ENCODE measurements at places on chromosomes 5 and 9. TPM values are rescaled to one million over a fixed set of nuclear protein-coding genes. Genes with fewer than 3 reads are reported as not detected.

GRCh38 chr5:125043781-125044391, 297.4 kb upstream of the ZNF608 start:
- peak; percentile 87 for DNase-seq

- DNase-seq, result no peak
These were observed 59.9 kb downstream of the CAVIN4 start for GRCh38 chr9:100637787-100638186.

Gene STKLD1
- 0.62 TPM for total RNA-seq

GRCh38 chr9:129419382-129419899, 201.5 kb downstream of the C9orf50 start:
- no peak for DNase-seq

DNA sequence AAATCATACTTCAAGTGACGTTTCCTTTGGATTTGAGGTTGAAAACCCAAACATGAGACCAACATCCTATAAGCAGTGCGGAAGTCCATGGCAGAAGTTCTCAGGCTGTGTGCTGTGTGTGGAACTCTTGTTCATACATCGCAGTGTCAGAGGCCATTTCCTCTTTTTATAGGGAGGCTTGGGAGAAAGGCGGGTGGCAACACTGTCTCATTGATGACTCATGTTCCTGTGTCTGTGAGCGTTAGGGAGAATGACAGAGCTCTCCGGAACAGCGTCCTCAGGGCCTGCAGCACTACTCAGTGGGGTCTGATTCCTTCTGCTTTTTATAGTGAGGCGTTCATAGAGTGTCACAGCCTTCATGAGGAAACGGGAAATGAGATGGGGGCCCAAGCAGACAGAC, 98.8 kb upstream of the BASP1 start:
- peak; percentile 89 for DNase-seq

Gene ABO
- total RNA-seq, result 2.0 TPM

Gene SHISAL2B
- not detected for total RNA-seq

DNA sequence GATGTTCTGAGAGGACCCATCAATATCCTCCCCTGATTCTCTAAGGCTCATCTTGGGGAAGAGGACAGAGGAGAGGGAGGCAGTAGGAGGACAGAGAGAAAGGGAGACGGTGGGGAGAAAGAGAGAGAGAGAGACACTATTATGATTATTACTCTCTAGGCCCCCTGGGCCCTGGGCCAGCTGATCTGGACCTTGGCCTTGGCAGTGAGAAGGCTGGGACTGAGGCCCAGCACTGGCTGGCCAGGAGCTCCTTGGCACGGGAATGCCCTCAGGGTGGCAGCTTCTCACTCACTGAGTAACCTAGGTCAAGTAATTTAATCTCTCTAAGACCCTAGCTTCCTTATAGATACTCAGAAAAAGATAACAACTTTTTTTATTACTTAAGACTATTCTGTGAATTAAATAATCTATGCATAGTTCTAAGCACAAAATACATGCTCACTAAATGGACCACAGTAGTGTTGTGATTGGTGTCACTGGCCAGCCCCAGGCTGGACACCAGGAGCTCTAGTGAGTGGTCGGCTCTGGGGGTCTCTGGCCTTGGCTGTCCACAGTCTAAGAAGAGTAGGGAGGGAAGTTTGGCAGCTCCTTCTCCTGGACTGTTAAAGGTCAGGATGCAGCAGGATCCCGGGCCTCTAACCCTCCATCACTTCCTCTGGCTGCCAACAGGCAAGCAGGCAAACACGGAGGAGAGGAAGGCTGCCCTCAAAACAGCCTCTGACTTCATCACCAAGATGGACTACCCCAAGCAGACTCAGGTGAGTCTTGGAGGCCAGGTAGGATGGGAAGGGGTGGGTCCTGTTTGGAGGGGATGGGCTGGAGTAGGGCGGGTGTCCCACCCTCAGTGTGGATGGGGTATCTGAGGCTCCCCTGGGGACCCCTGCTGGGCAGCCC, 50.0 kb downstream of the GSN start:
- DNase-seq, result no peak

DNA sequence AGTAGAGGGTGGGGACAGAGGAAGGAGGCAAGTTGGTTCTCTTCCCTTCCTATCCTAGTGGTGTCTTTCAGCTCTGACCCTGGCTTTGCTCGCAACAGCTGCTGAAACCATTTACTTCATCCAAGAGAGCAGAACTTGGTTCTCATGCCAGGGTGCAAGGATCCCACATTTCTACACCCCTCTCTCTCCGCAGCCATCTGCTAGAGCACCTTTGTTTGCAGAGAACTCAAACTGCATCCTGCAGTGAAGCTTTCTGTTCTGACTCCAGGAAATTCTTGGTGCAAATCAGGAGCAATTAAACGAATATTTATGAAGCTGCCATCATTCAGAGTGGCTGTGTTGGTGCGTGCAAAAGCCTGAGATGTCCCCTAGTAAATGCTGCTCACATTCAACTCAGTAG, 31.9 kb downstream of the NEUROG1 start:
- DNase-seq, result no peak

GRCh38 chr5:68424799-68425537, 209.4 kb downstream of the PIK3R1 start:
- DNase-seq, result no peak

DNA sequence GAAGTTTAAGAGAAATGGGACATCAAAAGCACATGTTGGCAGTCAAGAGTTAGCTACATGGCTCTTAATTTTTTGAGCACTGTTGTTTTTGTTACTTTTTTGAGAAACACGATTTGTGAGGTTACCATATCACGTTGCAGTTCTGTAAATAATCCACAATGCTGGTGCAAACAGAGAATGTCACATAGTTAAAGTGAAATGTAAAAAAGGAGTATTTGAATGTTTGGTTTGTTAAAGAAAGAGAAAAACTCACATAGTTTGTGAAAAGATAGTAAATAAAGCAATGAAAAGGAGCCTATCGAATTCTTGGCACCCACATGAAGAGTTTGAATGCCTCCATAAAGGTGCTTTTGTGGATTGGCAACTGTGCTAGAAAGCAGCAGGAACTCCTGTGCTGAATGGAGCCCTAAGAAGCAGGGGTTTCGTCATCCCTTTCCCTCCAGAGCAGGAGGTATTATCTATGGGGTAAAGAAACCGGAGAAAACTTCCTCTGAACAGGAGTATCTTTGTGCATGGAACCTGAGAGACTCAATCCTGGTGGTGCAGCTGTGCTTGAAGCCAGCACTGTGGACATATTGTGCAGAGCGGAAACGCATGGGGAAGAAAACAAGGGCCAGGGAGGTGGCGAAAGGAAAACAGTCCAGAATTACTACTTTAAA, 148.5 kb upstream of the OTULINL start:
- no peak for DNase-seq

- no peak for DNase-seq
These were observed 274.2 kb upstream of the TARS1 start for GRCh38 chr5:33166522-33166921.

GRCh38 chr5:141779503-141779973, 97.5 kb upstream of the ARAP3 start:
- no peak for DNase-seq

DNA sequence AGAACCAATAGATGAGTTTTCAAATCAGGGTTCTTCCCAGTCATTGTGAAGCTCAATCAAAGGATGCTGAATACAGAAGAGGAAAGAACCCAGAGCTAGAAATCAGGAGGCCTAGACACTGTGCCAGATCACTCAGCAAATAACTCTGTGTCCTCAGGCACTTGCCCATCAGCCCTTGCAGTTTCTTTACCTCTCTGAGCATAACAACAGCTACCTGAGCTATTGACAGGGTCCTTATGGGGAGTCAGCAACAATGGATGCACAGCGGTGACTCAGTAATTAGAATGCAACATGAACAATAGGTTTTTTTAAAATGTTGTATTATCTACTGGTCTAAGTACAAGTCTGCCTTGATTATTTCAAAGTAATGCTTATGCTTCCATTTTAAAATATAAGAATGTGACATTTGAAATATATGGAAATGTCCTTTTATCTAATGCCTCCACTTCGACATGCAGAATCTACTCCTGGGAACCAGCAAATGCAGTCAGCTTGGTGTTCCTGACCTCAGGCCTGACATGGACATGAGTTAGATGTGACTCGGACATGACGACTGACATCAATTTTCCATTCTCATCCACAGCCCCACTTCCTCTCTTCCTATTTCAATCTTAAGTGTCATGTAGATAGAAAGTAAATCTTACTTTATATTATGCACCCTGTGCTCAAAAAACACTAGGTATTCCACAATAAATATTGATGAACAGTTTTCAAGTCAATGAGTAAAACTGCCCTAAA, 155.0 kb downstream of the TLE1 start:
- no peak for DNase-seq

DNA sequence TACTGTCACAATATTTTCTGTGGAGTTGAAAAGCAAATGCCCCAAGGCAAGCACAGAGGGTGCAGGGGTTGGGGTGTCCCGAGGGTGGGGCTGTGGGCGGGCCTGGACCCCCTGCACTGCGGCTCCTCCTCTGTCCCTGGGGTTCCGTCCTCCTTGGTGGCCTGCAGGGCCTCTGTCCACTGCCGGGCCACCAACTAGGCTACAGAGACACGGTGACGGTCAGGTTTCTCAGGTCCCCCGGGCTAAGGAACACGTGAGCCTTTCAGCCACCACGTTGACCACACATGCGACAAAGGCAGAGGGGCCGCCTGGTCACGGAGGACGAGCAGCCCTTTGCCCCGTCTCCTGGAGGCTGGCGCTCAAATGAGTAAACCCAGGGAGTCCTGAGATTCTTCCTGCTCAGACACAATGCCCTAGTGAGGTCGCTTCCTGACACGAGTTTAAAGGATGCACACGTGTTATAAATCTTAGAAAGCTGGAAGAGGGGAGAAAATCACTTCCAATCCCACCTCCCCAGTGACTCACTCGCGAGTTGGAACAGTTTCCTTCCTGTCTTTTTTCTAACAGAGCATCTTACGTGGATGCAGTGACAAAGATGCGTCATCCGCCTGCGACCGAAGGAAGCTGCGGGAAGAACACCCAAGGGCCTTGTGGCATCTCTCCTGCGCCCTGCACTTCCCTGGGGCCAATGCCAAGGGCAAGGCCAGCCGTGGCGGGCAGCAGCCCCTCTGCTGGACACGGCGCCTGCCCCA, 24.8 kb upstream of the OBP2B start:
- peak; percentile 73 for DNase-seq

GRCh38 chr9:7216004-7216841, 458.4 kb downstream of the KDM4C start:
- DNase-seq, result no peak

- DNase-seq, result no peak
These were observed 665.0 kb downstream of the NR2F1-AS1 start for GRCh38 chr5:92916036-92916435.
